Non-pigmented ciliary epithelial cell (primary cell): ENCODE measurements at places on chromosomes 7 and 10.
A peak's percentile ranks its signal among the peaks of the same experiment; 100 is the strongest.

DNA sequence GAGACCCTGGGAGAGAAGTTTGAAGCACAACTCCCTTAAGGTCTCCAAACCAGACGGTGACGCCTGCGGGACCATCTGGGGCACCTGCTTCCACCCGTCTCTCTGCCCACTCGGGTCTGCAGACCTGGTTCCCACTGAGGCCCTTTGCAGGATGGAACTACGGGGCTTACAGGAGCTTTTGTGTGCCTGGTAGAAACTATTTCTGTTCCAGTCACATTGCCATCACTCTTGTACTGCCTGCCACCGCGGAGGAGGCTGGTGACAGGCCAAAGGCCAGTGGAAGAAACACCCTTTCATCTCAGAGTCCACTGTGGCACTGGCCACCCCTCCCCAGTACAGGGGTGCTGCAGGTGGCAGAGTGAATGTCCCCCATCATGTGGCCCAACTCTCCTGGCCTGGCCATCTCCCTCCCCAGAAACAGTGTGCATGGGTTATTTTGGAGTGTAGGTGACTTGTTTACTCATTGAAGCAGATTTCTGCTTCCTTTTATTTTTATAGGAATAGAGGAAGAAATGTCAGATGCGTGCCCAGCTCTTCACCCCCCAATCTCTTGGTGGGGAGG is 10.8 kb downstream of the SERPINE1 start:
- DNase-seq: peak; percentile 32

- DNase-seq: no peak
Observed at GRCh38 chr10:112689327-112690072, 242.5 kb downstream of the VTI1A start.

DNA sequence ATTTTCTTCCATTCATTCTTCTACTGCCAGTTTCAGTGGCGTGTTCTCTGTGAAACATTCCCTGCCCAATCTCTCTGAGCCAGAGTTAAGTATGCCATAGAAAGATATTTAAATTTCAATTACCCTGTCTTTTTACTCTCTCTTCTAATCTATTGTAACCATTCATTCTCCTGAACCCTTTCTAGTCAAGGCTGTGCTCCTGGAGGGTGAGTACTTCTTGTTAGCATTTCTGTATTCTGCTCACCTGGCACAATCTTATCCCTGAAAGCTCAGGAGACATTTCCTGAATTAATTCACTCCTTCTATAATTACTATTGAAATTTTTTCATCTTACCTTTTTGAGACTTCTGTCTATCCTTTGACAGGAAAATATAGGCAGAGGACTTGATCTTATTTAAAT is 271.7 kb downstream of the HGF start:
- no peak for DNase-seq

- peak; percentile 54 for DNase-seq
Observed at GRCh38 chr10:4847561-4848355, 21.8 kb downstream of the AKR1E2 start.

DNA sequence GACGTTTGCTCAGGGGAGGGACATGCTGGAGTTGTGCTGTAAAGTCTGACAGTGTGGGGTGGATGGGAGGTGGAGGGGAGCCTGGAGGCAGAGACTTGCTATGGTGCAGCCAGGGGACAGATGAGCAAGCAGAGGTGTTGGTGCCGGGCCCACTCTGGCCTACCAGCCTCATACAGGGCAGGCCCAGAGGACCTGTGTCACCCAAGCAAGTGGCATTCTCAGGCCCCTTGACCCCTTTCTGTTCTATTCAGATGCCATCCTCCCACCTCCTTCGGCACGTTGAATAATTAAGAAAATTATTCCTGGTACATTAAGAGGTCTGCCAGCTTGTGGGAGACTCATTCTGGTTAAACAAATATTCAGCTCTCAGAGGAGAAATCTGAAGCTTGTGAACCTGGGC is 8.5 kb downstream of the WDFY4 start:
- DNase-seq: no peak

- DNase-seq: no peak
Observed at GRCh38 chr7:45292481-45292880, 134.9 kb downstream of the RAMP3 start.

DNA sequence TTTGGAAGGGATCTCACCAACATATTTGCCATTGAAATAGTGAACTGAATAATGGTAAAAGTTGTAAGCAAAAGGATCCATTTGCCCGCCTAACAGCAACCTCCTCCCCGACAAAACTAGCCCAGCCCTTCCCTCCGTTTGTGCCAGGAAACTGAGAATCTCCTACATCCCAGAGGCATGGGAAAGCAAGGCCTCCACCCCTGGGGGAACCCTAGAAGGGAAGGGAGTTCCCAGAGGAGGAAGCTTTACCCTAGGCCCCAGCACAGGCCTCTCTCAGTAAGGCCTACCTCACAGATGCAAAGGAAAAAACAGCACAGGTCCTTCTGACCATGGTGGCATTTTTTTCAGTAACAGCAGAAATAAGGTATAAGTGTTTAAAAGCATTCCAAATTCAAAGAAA is 229.7 kb downstream of the ELMO1 start:
- no peak for DNase-seq

- no peak for DNase-seq
Observed at GRCh38 chr7:142654398-142654797, 94.9 kb upstream of the PRSS1 start.

GRCh38 chr7:120467676-120468075 is 194.7 kb downstream of the KCND2 start:
- no peak for DNase-seq

- peak; percentile 13 for DNase-seq
Observed at GRCh38 chr7:138089080-138089901, 13.0 kb downstream of the AKR1D1 start.

GRCh38 chr7:81929386-81929785 is 159.5 kb upstream of the HGF start:
- DNase-seq: no peak

GRCh38 chr7:44065431-44066110 is at the start of gene PGAM2:
TSS of gene PGAM2 (minus strand) at chr7:44065567. CDS start at chr7:44065529, 38 bp downstream.
- DNase-seq: no peak

- DNase-seq: no peak
Observed at GRCh38 chr10:56351909-56352630, 9.0 kb downstream of the ZWINT start.

- DNase-seq: no peak
Observed at GRCh38 chr10:35025916-35026315, 64.2 kb downstream of the CUL2 start.

GRCh38 chr10:126849646-126850045 is 55.6 kb upstream of the DOCK1 start:
- no peak for DNase-seq

GRCh38 chr10:6009150-6009549 is 31.8 kb upstream of the IL15RA start:
- DNase-seq: peak; percentile 15
